ENCODE measurements at places on chromosomes 7 and 10.

GRCh38 chr7:12436896-12437535 lies 33.4 kb upstream of the VWDE start:
- DNase-seq = peak; percentile 7

DNA sequence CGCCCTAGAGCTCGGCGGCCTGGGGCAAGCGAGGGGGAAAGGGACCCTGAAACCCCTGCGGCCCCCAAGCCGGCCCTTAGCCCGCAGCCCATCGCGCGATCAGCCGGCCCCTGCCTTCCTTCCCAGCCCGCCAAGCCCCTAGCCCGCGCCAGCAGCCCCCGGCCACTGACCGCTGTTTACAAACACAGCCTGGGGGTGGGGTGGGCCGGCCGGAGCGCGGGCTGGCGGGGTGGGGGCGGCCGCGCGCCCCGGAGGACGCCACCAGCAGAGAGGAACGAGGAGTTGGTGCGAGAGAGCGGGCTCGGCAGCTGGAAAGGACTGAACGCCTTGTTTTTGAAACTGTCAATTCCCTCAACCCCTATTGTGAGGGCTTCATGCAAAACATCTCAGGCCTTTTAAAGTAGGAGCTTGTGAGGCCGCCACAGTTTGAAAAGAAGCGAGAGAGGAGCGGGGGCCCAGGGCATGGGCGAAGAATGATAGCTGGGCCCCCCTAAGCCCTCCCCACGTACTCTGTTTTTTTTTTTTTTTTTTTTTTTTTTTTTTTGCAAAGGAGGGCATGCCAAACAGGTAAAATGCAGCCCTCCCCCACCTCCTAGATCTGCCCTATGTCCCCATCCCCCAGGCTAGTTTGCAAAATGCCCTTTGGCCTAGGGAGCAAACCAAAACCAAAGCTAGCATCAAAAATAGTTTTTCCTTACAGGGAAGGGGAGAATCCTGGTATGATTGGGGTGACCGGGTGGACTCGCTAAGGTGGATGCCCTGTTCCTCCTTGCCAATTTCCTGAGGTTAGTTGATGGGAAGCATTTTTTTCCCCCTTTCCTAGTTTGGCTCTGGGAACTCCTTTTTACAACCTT lies 15.0 kb downstream of the SKIDA1 start:
- DNase-seq = peak; percentile 36

- no peak for DNase-seq
Observed at GRCh38 chr10:6407034-6407721, 172.9 kb downstream of the PRKCQ start.

- no peak for DNase-seq
Observed at GRCh38 chr10:71516890-71517289, 120.2 kb downstream of the CDH23 start.

- DNase-seq = no peak
Observed at GRCh38 chr7:20350996-20351692, 20.4 kb downstream of the ITGB8 start.

DNA sequence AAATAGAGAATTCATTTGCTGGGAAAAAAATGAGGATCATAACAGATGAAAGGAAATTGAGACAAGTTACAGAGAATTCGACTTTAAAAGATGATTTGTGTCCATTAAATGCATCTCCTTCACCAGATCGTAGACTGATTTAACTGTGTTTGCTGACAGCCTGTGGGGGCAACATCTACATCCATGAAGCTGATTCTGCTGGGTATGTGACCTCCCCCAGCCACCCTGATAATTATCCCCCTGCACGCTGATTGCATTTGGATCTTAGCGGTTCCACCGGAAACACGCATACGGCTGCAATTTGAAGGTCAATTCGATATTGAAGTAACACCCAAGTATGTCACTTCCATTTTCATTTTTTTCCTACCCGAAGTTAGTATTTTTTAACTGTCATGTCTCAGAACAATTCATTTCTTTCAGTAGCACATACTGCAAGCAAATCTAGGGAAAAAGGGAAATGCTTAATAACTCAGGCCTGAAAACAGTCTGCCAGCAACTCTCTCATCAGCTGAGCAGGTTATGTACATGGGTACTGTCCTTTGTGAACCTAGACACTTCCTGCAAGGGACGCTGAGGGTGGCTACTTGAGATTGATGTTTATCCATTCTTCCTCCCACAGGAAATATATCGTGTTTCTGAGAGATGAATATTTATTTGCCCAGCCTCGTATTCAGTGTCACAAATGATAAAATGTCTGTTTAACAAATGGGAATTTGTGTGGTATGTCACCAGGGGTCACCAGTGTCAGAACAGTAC lies 134.9 kb downstream of the ZNF22 start:
- no peak for DNase-seq

DNA sequence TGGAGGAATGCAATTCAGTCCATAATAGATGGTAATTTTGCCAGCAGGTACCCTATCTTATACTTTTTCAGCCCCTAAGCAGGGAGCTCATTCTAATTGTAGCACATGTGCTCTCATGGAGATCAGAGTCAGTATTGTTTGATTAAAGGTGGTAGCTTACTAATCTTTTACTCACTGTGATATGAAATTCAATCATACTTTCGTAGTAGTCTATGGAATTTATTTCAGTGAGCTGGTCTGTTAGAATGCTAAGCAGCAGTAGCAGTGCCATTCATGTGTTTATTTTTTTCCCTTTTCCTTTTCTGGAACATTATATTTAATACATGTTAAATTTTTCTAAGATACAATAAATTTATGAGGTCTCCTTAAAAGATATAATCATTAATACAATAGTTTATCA lies 109.0 kb downstream of the ST7 start:
- peak; percentile 21 for DNase-seq

- DNase-seq = peak; percentile 25
Observed at GRCh38 chr10:4546500-4546899, 279.5 kb upstream of the AKR1E2 start.

- DNase-seq = no peak
Observed at GRCh38 chr7:131556909-131557651, 652 bp upstream of the PODXL start.

GRCh38 chr7:16982640-16983350 lies 101.0 kb upstream of the AGR3 start:
- peak; percentile 84 for DNase-seq

DNA sequence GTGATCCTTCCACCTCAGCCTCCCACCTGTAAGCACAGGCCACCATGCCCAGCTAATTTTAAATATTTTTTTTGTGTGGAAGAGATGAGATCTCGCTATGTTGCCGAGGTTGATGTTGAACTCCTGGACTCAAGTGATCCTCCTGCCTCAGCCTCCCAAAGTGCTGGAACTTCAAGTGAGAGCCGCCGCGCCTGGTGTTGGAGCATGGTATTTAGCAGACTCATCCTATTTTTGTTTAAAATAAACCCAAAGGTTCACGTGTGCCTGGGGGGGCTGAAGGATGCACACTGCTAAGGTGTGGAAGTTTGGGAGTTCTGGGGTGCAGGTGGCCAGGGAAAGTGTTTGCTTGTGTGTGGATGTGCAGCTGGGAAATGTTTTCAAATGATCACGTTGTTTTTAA lies 18.1 kb downstream of the PDGFA start:
- no peak for DNase-seq

DNA sequence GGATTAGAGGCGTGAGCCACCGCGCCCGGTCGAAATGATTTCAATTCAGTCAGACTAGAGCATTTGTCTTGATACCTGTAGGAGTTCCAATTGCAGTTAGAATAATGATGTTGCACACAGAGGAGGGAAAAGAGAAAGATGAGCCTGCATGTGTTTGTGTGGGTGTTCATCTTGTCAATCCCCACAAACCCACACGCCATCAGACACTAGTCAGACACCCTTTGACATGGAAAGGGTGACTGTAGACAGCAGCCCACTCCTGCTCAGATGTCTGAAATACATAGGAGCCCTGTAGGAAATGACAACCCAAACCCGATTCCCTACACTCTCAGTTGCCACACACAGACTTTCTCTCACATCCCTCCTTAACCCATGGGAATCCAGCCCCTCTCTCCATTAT lies 92.0 kb downstream of the ABLIM1 start:
- no peak for DNase-seq

GRCh38 chr7:46177821-46178220 lies 256.7 kb upstream of the IGFBP3 start:
- no peak for DNase-seq

- no peak for DNase-seq
Observed at GRCh38 chr10:52261362-52261761, 52.7 kb upstream of the DKK1 start.

DNA sequence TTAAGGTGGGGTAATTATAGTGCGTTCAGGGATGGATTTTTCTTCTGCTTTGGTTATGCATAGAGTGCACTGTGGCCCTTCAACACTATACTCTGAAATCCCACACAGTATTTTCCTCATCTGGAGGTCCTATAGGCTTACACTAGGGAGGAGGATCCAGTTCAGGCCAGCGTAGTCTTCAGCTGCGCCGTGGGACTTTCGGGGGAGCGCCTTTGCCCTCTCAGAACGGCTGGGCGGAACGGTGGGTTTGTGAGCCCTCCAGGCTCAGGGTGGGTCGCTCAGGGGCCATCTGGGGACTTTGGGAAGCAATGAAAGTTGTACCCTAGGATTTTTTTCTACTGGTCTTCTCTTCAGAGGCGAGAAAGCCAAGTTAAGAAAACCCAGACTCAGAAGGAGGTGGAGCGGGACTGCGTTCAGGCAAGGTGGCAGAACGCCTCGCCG lies 652 bp upstream of the VPS26A start:
- DNase-seq = peak; percentile 87

- no peak for DNase-seq
Observed at GRCh38 chr10:86355571-86356038, 11.0 kb downstream of the GRID1 start.

DNA sequence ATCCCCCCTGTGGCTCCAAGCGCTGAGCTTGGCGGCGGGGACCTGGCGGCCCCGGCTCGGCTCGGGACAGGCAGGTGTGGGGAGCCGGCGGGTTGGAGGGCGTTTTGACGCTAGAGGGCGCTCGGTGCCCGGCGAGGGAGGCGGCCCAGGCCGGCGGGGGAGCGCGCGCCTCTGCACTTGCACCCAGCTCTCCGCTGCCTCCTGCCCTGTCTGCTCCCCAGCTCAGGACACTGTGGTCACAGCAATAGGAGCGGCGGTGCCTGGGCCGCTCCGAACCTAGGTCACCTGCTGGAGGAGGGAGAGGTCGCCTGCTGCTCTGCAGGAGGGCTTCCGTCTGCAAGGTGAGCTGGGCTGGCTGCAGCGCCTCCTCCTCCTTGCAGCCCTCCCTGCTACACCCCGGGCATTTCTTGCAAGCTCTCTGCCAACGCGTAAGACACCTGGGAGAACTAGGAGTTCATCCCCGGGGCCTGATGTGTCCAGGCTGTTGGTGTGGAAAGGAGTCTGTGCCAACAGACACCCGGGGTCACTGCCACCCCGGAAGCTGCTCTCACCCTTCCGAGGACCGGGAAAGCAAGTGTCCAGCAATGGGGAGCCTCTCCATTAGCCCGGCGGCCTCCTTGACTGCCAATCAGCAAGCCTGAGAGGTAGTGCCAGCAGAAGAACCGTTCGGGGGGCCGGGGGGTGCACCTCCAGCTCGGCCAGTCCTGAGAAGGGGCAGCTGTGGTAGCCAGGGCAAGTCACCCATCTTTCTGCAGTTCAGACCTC lies 620.4 kb downstream of the GALNT17 start:
- peak; percentile 29 for DNase-seq

DNA sequence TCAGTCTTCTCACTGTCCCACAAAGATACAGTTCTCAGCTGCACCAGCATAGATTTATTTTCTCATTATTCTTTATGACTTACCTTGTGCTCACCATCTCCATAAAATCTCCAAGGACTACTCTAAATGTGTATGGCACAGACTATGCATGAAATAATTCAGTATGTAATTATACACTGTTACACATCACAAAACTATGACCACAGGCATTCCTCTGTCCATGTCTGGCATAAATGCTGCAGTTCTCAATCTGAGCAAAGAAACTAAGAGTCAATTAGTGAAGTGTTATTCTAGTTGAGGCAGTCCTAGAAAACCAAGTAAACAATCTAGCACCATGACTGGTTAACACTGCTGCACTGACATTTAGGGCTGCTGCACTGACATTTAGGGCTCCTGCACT lies 2.7 kb downstream of the CYCS start:
- DNase-seq = peak; percentile 74

DNA sequence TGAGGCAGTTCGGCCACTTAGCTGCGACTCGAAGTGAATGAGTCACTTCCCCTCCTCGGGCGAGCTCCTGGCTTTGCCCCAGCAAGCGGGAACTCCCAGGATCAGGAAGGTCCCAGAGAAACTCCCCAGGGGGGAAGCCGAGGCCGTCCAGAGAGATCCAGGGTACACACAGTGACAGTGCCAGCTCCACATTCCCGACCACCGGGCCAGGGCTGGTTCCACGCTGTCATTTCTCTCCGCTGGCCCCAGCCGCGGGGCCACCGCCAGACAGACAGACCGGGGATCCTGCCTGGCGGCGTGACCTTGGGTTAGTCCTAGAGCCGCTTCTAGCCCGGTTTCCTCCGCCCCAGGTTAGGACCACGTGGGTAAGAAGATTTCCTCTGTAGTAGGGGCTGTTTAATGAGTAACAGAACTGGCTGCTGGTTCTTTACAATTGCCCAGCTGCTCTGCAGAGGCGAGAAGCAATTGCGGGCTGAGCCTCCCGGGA lies 463 bp upstream of the UPP1 start:
- peak; percentile 90 for DNase-seq

- no peak for DNase-seq
Observed at GRCh38 chr7:20393021-20393610, 62.4 kb downstream of the ITGB8 start.

DNA sequence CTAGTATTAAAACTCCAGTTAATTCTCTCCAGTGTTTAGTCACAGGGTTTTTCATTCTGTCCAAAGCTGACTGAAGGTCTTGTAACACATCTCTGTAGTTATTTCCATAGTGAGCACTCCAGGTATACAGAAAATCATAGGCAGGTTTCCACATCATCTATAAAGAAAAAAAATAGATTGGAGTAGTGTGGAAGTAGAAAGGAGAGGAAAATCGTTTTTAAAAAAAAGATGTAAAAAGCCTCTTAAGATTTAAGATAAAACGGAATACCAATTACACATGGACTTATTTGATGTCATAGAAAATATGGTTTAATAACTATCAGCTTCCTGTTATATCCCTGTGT lies 76.2 kb downstream of the MACC1 start:
- DNase-seq = no peak

GRCh38 chr7:77651575-77652162 lies 44.6 kb upstream of the RSBN1L start:
- DNase-seq = peak; percentile 81

GRCh38 chr7:18874880-18875279 lies 242.6 kb downstream of the TWIST1 start:
- DNase-seq = no peak

DNA sequence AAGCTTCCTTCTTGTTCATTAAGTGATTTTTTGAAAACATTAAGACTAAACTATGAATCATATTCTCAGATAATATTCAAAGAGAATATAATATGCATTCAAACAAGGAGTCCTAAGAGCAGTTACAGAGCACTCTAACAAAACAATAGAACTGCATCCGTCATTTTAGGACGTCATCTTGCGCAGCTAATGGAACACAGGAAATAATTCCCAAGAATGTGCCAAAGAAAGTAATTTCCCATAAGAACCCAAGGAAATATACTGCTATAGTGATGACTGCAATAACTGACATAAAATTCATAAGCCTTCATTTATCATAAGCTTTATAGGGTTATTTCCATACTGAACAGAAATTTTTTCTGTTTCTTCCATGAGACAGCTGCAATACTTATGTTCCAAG lies 28.3 kb upstream of the CASD1 start:
- no peak for DNase-seq
